NCI-H524 treated with DMSO at 0.1 percent for 48 hours (cell line): ENCODE measurements at places on chromosomes 3 and 15.

GRCh38 chr15:94370206-94370935 is 139.0 kb downstream of the MCTP2 start:
- DNase-seq: no peak

GRCh38 chr15:35393398-35393797 is 152.6 kb downstream of the DPH6 start:
- no peak for DNase-seq

DNA sequence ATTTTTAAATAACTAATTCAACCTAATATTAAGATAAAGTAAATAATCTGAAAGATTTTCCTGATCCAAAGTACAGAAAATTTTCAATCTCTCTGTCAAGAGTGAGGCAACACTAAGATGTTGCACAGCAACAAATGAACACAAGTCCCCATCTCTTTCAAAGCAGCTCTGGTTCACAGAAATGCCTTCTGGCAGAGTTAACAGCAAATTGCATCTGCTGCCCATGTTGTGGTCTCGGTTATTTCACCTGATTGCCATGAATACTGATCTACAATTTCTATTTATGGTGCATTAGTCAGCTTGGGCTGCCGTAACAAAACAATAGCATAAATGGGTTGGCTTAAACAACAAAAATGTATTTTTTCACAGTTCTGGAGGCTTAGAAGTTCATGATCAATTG is 167.3 kb downstream of the BCHE start:
- no peak for DNase-seq

DNA sequence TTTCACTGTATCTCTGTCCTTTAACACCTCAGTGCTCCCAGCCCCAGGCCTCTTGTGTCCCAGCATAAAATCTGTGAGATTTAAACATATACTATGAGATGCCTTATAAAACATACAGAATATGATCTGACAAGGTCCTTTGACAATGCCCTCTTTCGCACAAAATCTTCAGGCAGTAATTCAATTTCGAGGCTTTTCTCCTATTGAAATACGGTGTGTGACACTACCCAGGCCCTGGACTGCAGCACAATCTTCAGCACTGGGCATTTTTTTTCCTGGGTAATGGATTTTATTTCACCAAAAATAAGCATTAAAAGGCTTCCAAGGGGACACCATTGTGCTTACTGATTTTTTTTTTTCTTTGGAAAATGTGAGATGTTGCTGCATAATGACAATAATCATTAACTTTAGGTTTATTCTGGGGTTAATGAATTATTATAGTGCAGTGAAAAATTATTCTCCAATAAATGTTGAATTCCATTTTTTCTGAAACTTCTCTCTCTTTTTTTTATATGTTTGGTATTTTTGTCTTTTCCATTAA is 40.9 kb upstream of the FAM3D start:
- DNase-seq: no peak

DNA sequence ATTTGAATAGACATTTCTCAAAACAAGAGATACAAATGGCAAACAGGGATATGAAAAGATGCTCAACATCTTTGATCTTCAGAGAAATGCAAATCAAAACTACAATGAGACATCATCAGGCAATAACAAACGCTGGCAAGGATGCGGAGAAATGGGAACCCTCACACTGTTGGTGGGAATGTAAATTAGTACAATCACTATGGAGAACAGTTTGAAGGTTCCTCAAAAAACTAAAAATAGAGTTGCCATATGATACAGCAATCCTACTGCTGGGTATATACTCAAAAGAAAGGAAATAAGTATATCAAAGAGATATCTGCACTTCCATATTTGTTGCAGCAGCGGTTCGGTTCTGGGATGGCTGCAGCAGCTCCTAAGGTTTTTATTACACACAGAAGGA is 16.8 kb upstream of the LARS2 start:
- DNase-seq: no peak

DNA sequence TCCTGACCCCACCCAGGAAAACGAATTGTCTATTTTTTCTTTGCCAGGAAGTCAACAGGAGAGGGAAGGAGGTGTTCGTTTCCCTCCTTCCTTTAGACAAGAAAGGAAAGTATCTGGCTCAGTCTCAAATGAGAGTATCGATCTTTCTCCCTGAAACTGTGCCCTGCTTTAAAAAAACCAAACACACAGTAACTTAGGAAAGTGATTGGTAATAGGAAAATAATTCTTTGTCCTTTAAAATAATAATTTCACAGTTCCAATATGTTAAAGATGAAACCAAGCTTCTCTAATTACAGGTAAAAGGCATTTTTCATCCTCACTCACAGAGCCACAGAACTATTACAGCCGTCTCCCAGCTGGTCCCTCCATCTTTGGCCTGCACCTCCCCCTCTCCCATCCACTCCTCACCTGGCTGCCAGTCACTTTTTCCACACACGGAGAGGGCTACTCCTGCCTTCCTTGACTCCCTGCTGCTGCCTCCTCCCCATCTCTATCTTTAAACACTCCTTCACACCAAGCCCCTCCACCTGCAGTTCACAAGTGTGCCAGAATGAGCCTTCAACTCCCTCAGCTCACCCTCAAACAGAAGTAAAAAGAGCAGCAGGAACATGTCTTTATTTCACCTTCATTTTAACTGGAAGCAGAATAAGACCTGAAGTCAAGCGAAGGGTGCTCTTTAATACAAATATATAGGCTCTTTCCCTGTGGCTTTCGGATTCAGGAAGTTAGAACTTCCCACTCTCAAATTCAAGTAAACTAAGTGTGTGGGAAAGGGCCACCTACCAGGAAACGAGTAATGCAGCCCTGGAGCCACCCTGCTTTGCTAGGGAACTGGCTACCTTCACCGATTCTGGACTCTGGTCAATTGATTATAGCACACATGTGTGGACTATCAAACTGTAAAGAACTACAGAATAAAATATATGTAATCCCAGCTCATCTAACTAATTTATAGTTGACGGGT is 116.4 kb downstream of the SENP2 start:
- DNase-seq: no peak

DNA sequence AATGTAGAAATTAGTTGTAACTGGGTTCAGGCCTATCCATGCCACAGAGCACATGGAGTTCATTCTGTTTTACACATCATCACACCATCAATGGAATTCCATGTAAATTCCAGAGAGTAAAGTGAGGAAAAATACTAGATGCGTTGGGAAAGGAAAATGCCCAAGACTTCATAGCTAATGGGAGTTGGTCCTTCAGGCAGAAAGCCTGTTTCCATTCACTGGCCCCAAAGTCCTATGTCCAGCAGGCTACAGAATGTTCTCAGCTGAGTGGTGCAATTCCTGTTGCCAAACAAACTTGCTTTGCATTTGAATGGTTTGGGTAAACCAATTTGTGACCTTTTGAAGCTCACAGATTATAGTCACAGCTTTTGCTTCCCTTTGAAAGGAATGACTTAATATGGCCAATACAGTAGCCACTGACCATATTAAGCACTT is 164.6 kb upstream of the PFN2 start:
- no peak for DNase-seq

DNA sequence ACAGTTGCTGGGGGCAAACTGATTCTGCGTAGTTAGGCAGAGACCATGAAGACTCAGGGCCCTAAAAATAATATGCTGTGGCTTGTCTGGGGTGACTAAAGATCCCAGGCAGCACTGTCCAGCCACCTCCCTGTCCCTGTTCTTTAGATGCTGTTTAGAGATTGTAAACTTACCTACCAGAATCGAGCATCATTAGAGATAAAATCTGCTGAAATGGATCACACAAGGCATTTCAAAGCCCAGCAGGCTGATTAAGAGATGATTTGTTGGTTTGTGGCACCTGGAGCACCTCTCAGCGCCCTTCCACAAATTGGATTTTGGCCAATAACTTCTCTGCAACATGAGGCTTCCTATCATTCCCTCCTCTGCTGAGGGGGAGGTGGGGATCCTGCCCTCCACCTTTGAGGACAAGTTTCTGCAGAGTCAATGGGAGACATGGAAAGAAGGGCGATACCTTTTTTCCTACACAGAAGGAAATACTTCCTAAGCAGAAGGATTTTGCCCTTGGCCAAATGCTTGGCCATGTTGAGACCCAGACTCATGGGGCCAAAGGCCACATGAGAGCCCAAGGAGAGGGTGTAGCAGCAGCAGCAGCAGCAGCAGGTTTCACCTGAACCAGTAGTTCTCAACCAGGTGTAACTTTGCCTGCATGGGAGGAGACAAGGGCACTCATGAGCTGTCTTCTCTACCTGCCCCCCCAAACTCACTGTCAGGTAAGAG is 37.5 kb downstream of the SEMA5B start:
- no peak for DNase-seq

DNA sequence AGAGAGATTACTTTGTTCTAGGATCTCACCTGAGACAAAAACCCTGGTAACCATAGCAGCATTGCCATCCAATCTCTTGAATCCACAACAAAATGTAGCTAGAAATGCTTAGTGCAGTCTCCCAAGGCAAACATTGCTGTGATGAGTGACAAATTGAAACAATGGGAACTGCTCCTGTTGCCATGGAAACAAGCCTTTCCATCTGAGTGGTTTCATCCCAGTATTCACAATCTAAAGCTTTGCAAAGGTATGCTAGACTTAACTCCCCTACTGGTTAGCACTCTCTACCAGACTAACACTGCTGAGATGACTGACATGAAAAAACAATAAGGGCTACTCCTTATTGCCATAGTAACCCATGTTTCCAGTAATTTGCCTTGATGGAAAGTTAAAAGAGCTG is 172.6 kb upstream of the CNTN3 start:
- DNase-seq: no peak

GRCh38 chr15:69647142-69647513 is 194.5 kb downstream of the RPLP1 start:
- DNase-seq: no peak

DNA sequence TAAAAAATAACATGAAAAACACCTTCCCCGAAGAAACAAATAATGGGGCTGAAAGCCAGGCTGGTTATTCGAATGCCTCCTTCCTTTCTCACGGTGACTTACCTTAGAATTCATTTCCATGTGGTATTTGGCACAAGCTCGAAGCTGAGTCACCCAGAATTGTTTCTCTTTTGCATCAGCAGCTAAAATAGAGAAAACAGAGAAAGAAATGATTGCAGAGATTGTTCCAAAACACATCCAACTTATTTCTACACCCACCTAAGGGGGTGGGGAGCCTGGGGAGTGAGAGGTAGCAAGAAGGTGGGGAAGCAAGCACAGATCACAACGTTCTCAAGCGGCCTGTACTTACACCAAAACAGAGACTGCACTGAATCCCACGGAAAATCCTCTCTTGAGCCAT is 104.7 kb downstream of the OSBPL10 start:
- DNase-seq: no peak

DNA sequence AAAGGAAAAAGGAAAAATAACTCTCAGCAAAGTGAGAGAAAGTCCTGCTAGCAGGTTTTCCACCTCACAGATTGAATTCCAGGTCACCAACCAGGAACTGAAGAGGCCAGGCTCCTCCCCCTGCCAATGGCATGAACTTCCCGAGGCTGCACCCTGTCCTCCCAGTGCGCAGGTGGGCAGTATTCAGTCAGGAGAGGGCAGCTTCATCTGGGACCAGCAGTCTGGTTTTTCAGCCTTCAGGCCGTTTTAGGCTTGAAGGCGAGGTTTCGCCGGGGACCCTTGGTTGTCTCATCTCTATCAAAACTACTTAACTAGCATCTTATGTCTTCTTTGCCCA is 41.2 kb downstream of the TRAT1 start:
- DNase-seq: no peak
